ENCODE measurements at places on chromosomes 3 and 15. TPM values are rescaled to one million over a fixed set of nuclear protein-coding genes. Genes with fewer than 3 reads are reported as not detected.

GRCh38 chr3:101464235-101464634, 48.8 kb downstream of the SENP7 start:
- DNase-seq, result no peak

- no peak for DNase-seq
Measured at GRCh38 chr3:173340626-173341025, 56.9 kb upstream of the NLGN1 start.

GRCh38 chr3:194931347-194931746, 245.7 kb downstream of the FAM43A start:
- no peak for DNase-seq

GRCh38 chr15:91891788-91892345, 38.4 kb downstream of the SLCO3A1 start:
- DNase-seq, result no peak

The SLC27A2 gene
- total RNA-seq, result not detected

GRCh38 chr3:43958973-43959372, 268.2 kb downstream of the ABHD5 start:
- no peak for DNase-seq

All from Right ventricle myocardium inferior (tissue), 1 donor.